Progenitor cell of endocrine pancreas (in vitro differentiated cells): ENCODE measurements at places on chromosomes 1 and 21. TPM values are rescaled to one million over a fixed set of nuclear protein-coding genes. Genes with fewer than 3 reads are reported as not detected.
A peak's percentile ranks its signal among the peaks of the same experiment; 100 is the strongest.

Gene OXCT2
- total RNA-seq = 0.38 TPM in 1 of 2 replicates, not detected in the other

Gene TMEM61
- 0.53 and 1.3 TPM in 2 replicates for total RNA-seq

Gene SPRR1B
- not detected in 2 replicates for total RNA-seq

Gene CCDC17
- total RNA-seq = 5.8 and 6.1 TPM in 2 replicates

Gene SAMD11
- 42.9 and 53.9 TPM in 2 replicates for total RNA-seq

Gene ATP1A4
- not detected in 2 replicates for total RNA-seq

Gene PLA2G2D
- total RNA-seq = not detected in 2 replicates

Gene FCRL1
- total RNA-seq = not detected in 2 replicates

Gene SFPQ
- 651 and 653 TPM in 2 replicates for total RNA-seq

DNA sequence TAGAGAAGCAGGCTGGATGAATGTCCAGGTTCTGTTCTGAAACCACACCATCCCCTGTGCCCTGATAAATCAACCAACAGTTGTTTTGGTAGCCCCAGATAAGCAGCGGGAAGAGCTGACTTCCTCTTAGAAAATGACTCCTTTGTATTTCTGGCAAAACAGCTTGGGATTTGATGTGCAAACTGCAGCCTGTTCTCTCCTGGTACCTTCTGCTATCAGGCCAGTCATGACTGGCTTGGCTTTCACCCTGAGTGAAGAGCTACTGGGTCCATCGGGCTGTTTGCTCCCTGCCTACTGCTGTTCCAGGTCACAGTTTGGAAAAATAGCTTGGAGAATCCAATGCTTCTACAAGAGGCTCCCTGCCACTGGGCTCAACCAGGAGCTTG lies 116.8 kb downstream of the DTL start:
- DNase-seq = no peak

- DNase-seq = no peak
These were observed 5.8 kb downstream of the KIAA1614 start for GRCh38 chr1:180918519-180918918.

DNA sequence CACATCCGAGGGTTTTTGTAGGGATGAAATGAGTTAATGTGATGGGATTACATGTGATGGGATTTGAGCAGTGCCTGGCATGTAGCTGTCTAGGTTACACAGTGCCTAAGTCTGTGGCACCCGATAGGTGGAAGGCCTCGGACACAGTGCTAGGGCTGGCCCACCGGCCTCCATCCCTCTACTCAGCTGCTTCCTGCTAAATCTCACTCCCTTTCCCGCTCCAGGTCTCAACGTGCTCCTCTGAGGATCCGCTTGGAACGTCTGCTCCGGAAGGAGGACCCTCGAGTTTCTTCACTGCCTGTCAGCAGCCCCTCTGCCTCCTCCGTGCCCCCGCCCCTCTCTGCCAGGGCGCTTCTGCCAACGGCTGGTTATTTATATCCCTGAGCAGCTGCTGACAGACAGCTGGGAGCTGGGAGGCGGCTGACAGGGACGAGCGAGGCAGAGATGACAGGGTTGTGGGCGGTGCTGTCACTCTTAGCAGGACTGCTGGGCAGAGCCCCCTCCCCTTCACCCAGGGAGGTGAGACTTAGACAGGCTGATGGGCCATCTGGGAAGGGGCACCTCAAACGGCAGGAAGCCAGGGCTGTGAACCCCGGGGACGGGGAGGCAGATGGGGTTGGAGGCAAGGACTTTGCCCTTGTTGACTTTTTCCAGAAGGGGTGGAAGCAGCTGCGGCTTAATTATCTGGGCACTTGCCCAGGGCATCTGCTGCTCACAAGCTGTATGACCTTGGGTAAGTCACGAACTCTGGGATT lies 26.6 kb upstream of the LRRN2 start:
- DNase-seq = no peak

GRCh38 chr1:236281198-236281653 lies 532 bp downstream of the ERO1B start:
- peak; percentile 18 for DNase-seq

GRCh38 chr1:209850342-209850979 lies 22.7 kb downstream of the UTP25 start:
- peak; percentile 28 for DNase-seq

GRCh38 chr1:52880206-52880605 lies 37.6 kb downstream of the ZYG11A start:
- no peak for DNase-seq

- DNase-seq = no peak
These were observed 190.5 kb downstream of the PTPRU start for GRCh38 chr1:29426701-29427279.

DNA sequence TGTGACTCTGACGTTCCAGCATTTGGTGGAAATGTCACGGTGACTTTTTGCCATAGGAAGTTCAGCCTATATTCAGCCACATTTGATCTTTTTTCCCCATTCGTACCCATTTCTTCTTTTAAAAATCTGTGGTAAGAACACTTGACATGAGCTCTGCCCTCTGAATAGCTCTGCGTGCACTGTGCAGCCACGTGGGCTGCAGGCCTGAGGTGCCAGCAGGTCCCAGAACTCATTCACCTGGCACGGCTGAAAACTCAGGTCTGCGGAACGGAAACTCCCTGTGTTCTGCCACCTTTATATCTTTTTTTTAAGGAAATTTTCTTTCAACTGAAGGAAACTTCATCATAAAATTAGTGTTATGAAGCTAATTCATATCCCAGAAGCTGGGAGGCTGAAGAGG lies 28.6 kb downstream of the CEP104 start:
- no peak for DNase-seq

DNA sequence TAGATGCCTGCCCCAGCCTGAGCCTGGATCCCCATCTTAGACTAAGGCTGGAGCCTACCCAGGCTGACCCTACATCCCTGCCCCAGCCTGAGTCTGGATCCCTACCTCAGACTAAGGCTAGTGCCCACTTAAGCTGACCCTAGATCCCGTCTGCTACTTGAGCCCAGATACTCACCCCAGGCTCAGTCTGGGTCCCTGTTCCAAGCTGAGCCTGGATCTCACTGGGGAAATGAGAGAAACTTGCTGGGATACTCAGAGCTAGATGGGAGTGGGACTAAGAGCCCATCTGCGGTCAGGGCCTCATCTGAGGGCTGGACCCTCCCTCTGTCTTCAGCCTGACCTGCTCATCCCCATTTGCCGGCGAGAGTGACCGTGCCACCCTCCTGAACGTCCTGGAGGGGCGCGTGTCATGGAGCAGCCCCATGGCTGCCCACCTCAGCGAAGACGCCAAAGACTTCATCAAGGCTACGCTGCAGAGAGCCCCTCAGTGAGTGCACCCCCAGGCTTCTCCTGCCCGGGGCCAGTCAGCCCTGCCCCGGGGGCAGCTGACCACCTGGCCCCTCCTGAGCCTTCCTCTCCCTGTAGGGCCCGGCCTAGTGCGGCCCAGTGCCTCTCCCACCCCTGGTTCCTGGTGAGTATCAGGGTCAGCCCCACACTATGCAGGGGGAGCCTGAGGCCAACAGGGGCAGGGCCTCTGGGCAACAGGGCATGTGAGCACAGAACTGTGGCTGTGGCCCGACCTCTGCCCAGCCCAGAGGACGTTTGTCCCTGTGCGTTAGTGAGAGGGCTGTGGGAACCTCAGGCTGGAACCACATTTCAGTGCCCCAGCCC lies 36.8 kb downstream of the TRIM11 start:
- no peak for DNase-seq

DNA sequence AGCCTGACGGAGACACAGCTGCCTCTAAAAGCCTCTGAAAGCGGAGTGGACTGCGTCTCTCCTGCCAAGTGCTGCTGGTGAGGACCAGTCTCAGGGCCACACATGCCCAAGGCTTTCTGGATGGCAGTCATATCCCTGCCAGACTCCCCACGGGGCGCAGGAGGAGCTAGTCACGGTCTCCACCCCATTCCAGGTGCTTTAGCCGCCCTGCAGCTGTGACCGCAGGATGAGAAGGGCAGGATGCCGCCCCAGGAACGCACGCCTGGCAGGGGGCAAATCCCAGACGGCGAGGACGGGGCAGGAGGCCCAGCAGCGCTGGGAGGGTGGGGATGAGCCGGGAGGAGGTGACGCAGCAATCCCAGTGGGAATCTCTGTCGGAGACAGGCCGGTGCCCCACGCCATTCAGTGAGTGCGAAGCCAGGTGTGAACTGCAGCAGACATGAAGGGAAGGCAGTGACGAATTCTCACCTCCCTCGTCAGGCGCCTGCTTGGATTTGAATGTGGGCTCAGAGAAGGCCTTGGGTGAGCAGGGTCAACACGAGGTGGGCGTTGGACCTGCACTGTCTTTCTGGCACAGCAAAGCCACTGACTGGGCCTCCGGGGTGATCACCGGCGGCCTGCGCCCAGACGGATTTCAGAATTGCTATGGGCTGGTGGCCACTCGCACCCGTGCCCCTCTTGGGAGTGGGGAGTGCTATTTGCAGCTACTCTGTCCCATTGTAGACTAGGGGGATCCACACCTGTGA lies 38.5 kb upstream of the SLC19A1 start:
- no peak for DNase-seq

- DNase-seq = no peak
These were observed 99.5 kb downstream of the LACTBL1 start for GRCh38 chr1:22872981-22873664.

DNA sequence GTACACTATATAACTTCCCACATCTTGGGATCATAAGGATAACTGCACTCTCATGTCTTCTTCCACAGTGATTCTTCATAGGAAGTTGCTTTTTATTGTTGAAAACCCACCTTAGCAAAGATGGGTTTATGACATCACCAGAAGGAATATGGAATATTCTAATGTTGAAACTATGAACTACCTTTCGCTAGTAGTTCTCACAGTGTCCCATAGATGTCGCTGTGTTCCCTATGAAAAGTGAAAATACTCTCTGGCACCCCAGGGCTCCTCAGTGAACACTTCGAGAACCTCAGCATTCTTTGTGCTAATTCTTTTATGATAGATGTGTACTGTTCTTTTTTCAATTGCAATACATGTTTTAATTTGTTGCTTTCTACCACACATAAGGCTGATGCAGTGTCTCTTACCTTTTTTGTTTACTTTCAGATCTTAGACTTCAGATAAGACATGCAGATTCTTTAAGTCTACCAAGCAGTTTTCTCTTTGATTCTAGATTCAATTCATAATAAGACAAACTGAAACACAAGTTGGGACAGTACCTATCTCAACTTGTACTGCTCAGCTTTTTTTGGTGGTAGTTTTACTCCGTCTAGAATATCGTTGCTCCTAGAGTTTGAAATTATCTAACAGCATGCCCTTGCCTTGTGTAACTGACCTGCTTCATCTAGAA lies 90.8 kb downstream of the GTF2B start:
- no peak for DNase-seq

DNA sequence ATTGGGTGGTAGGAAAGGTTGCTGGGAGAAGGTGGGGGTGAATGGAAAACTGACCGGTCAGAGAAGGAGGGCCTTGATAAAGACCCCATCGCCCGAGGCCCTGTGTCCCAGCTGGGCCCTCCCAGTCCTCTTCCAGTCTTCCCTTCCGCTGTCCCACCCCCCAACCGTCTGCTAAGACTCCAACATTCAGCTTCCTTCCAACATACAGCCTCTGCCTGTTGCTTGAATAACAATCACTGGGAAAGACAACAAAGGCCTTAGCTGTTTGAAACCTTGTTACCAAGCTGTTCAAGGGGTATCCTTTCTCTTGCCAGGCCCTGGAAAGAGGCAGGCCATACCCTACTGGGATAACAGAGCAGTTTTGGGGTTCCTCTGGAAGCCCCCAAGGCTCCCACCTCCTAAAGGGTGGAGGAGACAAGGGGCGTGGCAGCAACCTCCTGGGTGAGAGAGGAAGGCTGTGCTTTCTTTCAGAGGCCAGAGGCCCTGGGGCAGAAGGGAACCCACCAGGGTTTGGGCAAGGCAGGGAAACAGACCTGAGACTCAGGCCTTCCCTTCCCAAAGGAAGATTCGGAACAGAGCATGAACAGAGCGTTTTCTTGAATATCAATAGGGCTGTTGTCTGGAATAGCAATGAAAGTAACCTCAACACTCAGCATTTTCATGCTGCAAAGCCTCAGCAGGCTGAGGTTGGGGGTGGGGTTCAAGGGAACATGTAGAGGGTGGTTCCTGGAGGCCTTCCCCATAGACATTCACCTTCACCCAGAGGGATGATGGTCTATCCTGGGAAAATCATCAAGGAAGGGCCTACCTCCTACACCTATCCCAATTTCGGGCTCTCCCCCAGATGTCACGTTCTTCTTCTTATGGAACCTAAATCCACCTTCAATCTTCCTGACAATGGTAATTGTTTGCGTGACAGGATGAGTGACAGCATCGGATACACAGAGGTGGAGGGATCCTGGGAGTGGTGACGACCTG lies 4.1 kb downstream of the ETNK2 start:
- no peak for DNase-seq

GRCh38 chr1:104868794-104869193 lies 1119.1 kb downstream of the AMY1C start:
- no peak for DNase-seq

GRCh38 chr1:147223740-147224615 lies 1.2 kb downstream of the FMO5 start:
- DNase-seq = no peak

GRCh38 chr1:101975371-101975770 lies 21.4 kb downstream of the OLFM3 start:
- DNase-seq = no peak

- no peak for DNase-seq
These were observed 618 bp upstream of the FOXD3 start for GRCh38 chr1:63321785-63322113.

- peak; percentile 52 for DNase-seq
These were observed 594 bp downstream of the HDGF start for GRCh38 chr1:156750711-156751450.

GRCh38 chr1:54940042-54940441 lies 40.4 kb upstream of the TMEM61 start:
- no peak for DNase-seq

DNA sequence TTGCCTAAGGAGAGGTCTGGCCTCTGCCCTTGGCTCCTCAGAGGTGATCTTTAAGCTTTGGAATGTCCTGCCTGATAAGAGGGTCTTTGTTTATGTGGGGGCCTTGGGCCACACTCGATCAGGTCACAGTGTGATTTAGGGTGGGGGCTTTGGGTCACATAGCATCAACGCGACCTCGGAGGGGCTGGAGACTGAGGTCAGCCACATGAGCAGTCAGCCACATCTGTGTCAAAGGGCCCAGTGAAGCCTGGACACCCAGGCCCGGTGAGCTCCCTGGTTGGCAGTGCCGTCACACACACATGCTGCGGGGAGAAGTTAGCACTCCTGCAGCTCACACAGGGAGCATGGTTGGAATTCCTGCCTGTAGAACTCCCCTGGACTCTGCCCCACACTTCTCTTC lies 345.0 kb downstream of the NPHP4 start:
- DNase-seq = no peak

GRCh38 chr1:167819849-167820683 lies 93.9 kb downstream of the ADCY10 start:
- DNase-seq = peak; percentile 36
